ENCODE measurements at places on chromosomes 3 and 15.

- DNase-seq = no peak
Observed at GRCh38 chr3:123343296-123344174, 105.4 kb downstream of the ADCY5 start.

GRCh38 chr15:100075229-100075628 is 266.5 kb downstream of the ADAMTS17 start:
- DNase-seq = no peak

GRCh38 chr3:71361334-71361890 is 222.1 kb downstream of the FOXP1 start:
- DNase-seq = no peak

DNA sequence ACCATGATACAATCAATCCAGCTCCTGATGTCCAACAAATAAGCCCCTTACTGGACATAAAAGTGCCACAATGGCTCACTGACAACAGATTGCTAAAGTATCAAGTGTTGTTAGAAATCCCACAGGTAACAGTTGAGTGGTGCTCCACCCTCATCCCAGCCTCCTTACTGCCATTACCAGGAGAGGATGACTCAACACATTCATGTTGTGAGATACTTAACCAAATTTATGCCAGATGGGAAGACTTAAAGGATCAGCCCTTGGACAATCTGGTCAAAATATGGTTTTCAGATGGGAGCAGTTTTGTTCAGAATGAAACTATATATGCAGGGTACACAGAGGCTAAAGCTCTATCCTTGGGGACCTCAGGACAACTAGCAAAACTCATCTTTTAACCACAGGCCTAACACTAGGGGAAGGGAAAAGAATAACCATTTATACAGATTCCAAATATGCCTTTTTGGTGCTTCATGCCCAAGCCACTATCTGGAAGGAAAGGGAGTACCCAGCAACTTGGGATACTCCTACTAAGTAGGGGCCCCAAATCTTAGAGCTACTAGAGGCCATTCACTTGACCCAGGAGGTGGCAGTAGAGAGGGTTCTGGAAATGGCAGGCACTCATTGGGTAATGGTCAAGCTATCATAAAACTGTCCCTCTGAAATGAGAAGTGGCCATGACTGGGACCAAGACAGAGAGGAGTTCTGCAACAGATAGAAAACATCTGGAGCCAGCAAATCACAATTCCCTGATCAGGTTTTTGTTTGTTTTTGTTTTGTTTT is 6.9 kb upstream of the ZNF662 start:
- DNase-seq = no peak

DNA sequence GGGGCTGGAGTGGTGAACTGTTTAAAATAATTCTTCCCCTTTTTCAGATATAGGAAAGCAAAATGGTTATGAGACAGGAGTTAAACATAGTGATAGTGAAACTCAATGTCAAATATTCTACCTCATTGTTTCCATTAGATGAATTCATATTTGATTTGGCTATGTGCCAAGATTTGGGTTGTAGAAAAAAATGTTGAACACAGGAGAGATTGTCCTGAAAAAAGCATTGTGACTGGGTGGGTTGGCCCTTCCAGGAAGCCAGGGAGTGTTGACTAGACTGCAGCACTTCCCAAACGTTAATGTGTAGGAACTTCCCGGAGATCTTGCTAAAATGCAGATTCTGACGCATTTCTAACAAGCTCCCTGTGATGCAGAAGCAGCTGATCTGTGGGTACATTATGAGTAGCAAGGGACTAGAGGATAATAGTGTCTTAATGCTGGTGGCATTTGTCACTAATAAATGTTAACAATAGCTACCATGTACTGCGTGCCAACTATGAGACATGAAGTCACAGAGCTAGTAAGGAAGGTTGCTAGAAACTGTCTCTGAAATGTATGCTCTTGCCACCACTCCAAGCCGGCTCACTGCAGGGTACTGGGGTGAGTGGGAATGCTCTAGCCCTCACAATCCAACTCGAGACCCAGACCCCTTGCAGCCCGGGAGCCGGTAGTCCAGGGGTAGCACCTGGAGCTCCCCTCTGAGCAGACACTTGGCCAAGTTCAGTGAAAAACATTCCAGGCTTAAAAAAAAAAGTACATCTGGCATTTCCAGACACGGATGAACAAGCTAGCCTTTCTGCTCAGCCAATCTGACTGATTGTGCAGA is 120.6 kb downstream of the CD47 start:
- DNase-seq = no peak

DNA sequence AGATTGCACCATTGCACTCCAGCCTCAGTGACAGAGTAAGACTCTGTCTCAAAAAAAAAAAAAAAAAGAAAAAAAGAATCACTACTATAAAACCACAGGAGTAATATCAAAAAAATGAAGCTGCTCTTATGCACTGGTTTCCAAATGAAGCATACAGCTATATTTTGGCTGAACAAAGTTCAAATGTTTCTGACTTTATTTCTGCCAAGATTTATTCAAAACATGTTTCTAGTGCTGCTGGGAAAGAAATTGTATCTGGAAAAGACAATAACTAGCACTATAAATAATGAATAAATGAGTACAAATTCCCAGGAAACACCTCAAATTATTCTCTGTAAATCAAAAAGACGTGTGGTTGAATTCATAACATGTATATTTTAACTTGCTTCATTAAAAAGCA is 102.5 kb upstream of the MME start:
- DNase-seq = no peak

DNA sequence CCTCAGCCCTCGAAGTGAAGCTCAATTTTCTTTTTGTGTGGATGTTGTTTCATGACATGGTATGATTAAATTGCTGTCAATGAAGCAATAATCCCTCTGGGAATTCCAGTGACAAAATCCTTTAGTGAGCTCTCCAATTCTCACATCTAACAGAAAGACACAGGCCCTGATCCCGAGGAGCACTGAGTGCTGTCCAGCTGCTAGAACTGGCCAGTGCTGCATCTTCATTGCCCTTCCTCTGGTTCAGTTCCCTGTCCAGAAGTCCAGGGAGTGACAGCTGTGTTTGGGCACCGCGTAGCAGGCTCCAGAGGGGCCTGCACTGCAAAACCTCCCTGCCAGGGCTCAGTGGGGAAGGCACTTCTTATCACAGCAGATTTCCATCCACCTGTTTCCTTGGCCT is 516.8 kb upstream of the ATP11B start:
- no peak for DNase-seq

GRCh38 chr15:63291507-63291906 is 14.1 kb downstream of the APH1B start:
- DNase-seq = no peak

DNA sequence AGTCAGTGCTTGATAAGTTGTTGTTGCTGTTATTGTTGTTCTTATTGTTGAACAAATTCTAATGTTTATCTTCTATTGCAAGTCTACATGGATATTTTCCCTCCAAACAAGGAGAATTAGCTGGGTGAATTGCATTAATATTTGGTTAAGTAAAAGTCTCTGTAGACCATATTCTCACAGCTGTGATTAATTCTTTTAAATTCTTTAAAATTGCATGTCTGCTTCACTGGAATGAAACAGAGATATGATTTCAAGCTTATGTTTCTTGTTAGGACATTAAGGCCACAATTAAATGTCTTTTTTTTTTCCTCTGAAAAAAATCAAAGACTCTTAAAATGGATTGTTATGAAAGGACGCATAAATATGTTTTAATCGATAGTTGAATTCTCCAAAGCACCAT is 153.4 kb downstream of the EBLN2 start:
- DNase-seq = no peak

DNA sequence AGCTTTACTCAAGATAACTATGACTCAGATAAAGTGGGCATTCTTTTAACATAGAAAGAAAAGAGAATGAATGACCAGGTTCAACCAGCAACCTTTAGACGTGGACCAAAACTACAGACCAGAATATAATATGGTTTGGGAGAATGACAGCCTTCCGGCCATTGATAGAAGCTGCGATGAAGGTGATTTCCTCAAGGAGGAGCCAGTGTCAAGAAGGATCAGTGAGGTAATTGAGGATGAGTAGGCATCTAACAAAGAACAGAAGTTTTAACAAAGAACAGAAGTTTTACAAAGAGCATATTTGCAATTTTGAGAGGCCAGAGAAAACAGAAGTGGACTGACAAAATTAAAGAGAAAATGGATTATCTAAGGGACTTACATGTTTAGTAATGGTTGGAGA is 289.0 kb upstream of the AGTR1 start:
- no peak for DNase-seq

GRCh38 chr3:73549051-73549600 is 75.6 kb downstream of the PDZRN3 start:
- no peak for DNase-seq

DNA sequence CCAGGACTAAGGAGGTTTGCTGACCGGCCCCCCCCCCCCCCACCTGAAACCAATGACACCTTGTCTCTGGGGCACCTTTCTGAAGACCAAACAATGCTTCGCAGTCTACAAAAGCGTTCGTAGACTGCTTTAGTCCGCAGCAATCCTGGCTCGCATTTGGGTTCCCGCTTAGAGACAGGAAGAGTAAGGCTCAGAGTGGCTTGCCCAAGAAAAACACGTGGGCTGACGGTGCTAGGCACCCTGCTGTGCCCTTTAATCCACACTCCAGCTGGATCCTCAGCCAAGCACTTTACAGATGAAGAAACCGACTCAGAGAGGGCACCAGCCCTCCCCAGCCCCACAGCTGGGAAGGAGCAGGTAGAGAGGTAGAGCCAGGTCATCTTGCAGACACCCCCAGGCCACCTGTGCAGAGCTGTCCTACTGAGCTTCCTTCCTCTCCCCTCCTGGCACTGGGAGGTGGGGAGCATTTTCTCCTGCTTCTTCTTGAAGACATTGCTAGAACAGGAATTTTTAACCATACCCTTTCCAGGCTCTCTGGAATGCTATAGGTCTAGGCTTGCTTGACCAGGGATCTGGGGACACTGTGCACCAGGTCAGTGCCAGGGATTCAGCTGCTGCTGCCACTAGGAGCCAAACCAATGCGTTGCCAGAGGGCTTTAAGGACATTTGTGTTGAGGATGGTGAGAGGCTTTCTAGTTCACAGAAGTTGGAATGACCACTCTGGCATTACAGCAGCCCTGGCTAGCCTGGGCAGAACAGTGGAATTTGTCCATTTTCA is 1.0 kb upstream of the KLF15 start:
- DNase-seq = peak; percentile 22

DNA sequence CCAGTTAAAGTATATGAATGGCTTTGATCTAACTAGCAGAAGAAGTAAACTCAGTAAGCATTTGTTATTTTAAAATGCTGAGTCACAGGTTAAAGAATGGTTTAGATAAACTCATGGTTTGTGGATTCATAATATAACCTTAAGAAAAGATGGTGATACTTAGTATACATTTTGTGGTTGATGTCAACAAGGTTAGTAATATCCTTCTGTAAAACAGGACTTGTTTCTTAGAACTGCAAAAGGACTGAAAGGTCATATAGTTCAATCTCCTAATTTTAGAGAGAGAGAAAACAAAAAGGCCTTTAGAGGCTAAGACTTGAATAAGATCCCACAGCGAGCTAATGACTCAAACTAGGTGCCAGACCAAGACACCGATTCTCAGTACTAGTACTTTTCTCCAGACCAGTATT is 50.0 kb downstream of the STRIT1 start:
- no peak for DNase-seq

DNA sequence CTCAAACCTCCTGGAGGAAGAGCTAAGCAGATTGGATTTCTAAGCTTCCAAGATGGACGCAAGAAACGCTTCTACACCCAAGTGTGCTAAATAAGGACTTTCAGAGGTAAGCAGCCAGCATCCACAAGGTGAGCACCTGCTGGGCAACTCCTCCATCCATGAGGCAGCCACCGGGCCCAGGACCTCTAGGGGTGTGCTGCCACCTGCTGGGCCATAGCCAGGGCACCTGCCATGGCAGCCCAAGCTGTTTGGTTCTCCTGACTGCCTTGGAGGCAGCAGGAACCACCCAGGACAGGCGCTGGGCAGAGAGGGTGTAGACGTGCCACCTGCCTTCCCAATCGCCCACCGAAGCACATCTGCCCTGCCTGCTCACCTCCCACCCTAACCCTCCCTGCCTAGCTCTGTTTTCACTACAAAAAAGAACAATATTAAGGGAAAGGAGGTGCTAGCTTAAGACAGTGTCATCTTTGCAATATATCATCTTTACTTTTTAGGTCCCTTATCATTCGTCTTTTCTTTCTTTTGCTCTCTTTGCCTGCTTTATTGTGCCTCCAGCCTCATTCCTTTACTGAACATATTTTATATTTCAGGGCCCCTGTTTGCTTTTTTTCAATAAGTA is 12.9 kb downstream of the C15orf62 start:
- DNase-seq = peak; percentile 71

DNA sequence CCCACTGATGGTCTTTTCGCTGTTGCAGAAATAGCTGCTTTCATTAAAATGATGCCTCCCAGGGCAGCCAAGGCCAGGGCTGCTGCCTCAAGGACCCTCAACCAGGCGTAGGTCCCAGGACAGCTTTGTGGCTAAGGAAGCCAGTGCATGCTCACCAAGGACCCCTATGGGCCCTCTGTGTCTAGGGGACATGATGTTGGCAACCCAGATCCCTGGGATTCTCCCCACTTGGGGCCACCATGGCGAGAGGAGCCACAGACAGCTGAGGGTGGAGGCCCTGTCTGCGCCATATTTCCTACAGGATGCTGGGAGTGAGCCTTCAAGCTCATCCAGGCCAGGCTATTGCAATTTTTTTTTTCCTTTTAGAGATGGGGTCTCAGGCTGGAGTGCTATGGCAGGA is 137.2 kb downstream of the CHSY1 start:
- DNase-seq = no peak

- DNase-seq = no peak
Observed at GRCh38 chr3:132569580-132569979, 27.5 kb upstream of the ACKR4 start.

GRCh38 chr3:111595232-111595631 is at the start of gene ZBED2:
ZBED2 (minus strand) TSS chr3:111595346; CDS start chr3:111594201, 1,145 bp downstream.
- no peak for DNase-seq

DNA sequence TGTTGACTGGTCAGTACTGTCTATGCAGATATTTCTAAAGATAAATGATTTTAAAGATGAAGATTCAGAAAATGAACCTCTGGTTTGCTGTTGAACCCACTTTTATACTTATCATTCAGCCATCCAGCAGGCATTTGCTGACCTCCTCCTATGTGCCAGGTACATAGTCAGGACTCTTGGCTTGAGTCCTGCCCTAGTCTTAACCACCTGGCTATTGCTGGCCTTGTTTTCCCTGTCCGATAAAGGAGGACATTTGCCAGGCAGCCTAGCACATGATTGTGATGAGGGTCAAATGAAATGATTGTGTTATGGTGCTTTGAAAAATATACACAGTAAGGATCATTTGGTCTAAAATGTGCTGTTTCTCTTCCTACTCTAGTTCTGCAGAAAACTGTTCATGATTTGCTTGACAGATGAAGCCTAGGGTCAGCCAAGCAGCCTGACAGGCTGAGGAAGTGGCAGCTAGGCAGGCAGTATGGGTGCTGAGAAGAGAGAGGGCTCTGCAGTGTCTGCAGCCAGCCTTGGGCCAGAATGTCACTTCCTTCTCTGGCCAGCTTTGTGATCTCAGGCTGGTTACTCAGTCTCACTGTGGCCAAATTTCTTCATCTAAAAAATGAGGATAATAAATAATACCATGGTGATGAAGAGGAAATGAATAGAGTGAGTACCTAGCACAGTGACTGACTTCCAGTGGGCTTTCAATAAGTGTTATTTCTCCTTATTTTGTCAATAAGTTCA is 13.8 kb downstream of the EXOSC7 start:
- DNase-seq = no peak

All from KBM-7 (cell line).